ENCODE measurements at places on chromosomes 16 and 17. TPM values are rescaled to one million over a fixed set of nuclear protein-coding genes. Genes with fewer than 3 reads are reported as not detected.

The ABCA8 gene
- total RNA-seq = not detected

The RFWD3 gene
- total RNA-seq = 25.4 TPM

The HBA1 gene
- total RNA-seq = not detected

The GPR179 gene
- 0.04 TPM for total RNA-seq

The OSBPL7 gene
- 21.9 TPM for total RNA-seq

The ARMC7 gene
- total RNA-seq = 6.1 TPM

The CD7 gene
- not detected for total RNA-seq

The DNASE1L2 gene
- total RNA-seq = 5.2 TPM

The ST6GALNAC1 gene
- total RNA-seq = not detected

The LAT gene
- total RNA-seq = 8.6 TPM

The NDRG4 gene
- 11.9 TPM for total RNA-seq

DNA sequence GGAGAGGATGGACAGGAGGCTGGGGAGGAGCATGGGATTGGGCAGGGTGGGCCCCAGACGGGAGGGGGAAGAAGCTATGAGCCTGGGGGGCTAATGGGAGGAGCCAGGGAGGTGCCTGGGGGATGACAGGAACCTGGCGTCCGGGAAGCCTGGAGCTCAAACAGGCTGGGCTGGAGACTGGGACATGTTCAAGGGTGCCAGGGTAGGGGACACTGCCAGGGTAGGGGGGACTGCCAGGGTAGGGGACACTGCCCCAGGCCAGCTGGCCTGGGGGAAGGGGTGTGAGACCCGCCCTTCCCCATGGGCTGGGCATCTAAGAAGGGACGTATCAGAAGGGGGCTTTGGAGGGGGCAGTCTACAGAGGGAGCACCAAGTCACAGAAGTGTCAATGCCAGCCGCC, 7.0 kb upstream of the FAM83G start:
- H3K27me3 ChIP-seq = no peaks in the 10 kb centered on the region
- H3K4me1 ChIP-seq = no peaks in the 10 kb centered on the region
- no peaks in the 10 kb centered on the region for H3K36me3 ChIP-seq
- no peak overlapping the region for H3K27ac ChIP-seq
- no peak overlapping the region for H3K4me3 ChIP-seq
- no peak for DNase-seq

GRCh38 chr16:48128769-48129168, 27.0 kb downstream of the ABCC12 start:
- no peak overlapping the region for H3K4me3 ChIP-seq
- H3K36me3 ChIP-seq = no peaks in the 10 kb centered on the region
- peaks cover 24% of the 10 kb centered on the region for H3K4me1 ChIP-seq
- H3K27me3 ChIP-seq = no peaks in the 10 kb centered on the region

DNA sequence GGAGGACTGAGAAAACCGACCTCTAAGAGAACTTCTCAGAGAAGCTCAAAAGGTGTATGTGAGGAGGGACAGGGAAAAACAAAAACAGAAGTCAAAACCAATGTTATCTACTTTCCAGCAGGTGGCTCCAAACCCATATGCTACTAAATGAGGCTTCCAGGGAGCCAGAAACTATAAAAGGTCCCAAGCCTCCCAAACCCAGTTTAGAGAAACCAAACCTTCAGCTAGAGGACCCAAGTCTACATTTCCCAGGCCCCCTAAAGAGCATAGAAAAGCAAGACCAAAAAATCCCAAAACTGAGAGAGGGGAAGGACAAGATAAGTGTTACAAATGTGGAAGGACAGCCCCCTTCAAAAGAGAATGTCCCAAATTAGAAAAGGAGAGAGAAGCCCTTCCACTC, 3.7 kb downstream of the HPR start:
- no peak overlapping the region for H3K4me3 ChIP-seq
- H3K27me3 ChIP-seq = no peaks in the 10 kb centered on the region
- no peaks in the 10 kb centered on the region for H3K36me3 ChIP-seq

- H3K27ac ChIP-seq = no peak overlapping the region
- H3K27me3 ChIP-seq = 0 out of 2 replicates have a peak, but pooled peaks cover 3% of the 10 kb centered on the region
- peaks cover 57% of the 10 kb centered on the region for H3K4me1 ChIP-seq
- H3K36me3 ChIP-seq = no peaks in the 10 kb centered on the region
These were observed 1.2 kb downstream of the USP7 start for GRCh38 chr16:8962393-8963009.

DNA sequence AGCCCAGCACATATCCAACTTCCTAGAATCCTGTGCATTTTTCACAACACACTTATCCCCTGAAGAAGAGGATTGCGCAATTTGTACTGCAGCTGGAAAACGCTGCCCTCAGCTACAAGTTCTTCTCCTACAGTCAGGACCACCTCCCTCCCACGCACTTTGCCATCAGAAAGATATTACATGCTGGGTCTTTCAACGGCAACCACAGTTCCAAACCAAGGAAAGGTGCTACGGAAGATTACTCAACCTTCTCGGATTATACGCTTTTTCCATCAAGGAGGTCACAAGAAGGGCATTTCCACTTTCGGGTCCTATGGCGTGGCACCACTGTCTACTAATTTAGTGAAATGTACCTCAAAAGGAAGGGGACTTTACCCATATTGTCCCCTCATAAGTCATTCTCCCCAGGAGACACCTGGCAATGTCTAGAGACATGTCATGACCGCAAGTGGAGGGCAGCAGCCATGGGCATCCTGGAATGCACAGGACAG, 35.2 kb downstream of the USP7 start:
- peak overlapping the region; percentile 68 for H3K27ac ChIP-seq
- no peak for DNase-seq

DNA sequence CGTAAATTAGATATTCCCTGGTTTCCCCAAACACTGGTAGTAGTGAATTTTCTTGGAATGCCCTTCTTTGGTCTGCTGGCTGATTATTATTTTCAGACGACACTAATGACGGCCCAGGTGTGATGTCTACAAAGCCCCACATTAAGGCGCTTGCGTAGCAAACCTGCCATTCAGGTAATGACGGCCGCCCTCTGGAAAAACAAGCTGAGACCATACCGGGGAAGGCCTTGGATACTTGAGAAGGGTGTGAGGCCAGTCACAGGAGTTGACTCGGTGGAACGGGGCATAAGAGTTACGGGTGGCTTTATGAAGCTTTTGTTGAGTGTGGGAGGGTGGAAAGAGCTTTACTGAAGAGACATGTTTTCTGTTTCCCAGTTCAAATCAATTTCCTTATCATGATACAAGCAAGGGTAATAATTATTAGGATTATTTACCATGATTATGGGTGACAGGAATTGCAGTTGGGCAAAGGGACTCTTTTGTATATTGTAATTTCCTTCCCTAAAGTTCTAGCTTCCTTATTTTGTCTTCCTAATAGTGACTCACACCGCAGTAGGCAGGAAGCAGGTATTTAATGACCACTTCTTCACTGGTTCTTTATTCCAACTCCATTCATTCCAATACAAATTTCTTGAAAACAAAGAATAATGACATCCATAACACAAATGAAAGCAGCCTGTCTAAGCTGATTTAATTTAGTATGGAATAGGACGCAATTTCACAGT, 24.8 kb downstream of the KRT23 start:
- H3K27ac ChIP-seq = no peak overlapping the region
- no peak for DNase-seq
- H3K4me1 ChIP-seq = no peaks in the 10 kb centered on the region
- H3K27me3 ChIP-seq = no peaks in the 10 kb centered on the region
- H3K36me3 ChIP-seq = no peaks in the 10 kb centered on the region

- H3K27me3 ChIP-seq = no peaks in the 10 kb centered on the region
- H3K4me3 ChIP-seq = no peak overlapping the region
- H3K4me1 ChIP-seq = no peaks in the 10 kb centered on the region
These were observed 174.0 kb downstream of the IRX3 start for GRCh38 chr16:54112451-54113206.

DNA sequence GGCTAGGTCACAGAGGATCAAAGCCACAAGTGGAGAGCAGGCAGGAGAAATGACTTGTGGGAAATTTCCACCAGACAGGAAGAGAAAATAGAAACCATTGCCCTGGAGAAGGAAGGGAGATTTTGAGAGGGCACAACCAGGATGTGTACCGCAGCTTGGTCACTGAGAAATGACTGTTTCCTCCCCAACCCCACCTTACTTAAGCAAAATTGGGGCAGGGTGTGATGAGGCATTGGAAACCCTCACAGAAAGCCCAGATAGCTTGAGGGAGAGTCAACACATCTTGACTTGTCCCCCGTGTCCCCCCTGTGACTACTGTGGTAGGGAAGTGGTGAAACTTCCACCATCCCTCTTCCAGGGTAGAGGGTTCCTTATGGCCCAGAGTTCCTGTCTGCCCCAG, 113.5 kb upstream of the FAM20A start:
- no peak for DNase-seq
- no peaks in the 10 kb centered on the region for H3K36me3 ChIP-seq
- H3K4me1 ChIP-seq = no peaks in the 10 kb centered on the region
- H3K27ac ChIP-seq = no peak overlapping the region
- H3K4me3 ChIP-seq = no peak overlapping the region
- H3K27me3 ChIP-seq = no peaks in the 10 kb centered on the region

DNA sequence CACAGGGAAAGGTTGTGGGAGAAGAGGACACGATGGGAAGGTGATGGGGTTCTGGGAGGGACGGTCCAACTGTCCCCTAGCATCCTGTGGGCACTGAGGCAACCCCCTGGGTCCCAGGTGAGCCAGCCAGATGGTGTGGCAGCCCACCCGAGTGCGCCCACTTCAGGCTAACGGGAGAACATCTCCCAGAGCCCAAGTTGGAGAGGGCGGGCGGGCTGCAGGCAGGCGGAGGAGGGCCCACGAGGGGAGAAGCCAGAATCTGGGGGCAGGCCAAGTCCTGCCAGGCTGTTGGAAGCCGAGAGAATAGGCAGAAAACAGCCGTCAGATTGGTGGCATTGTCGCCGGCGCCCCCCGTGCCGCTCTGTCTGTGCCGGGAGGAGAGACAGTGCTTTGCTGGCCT, 13.8 kb upstream of the ABCC3 start:
- no peak overlapping the region for H3K27ac ChIP-seq
- H3K36me3 ChIP-seq = no peaks in the 10 kb centered on the region
- peaks cover 3% of the 10 kb centered on the region for H3K4me1 ChIP-seq

DNA sequence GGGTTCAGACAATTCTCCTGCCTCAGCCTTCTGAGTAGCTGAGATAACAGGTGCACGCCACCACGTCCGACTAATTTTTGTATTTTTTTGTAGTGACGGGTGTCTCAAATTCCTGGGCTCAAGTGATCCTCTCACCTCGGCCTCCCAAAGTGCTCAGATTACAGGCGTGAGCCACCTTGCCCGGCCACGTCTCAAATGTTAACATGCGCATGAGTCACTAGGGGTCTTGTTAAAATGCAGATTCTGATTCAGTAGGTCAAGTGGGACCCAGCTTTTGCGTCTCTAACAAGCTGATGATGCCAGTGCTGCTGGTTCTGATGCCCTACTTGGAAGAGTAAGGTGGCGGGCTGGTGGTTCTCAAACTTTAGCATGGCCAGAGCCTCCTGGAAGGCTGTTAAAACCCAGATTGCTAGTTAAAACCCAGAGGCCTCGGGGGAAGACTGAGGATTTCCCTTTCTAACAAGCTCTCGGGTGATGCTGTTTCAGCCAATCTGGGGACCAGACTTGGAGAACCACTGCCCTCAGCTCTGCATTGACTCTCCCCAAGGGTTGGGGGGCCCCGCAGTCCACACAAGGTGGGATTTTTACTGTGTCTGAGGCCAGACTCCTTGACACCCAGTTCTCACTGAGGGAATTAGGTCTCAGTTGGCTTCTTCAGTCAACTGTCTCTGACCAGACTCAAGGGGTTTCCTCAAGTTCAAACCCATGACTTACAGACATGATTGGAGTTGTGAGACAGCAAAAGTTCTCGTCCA, 17.9 kb downstream of the SCNN1B start:
- H3K4me1 ChIP-seq = no peaks in the 10 kb centered on the region
- H3K27ac ChIP-seq = no peak overlapping the region
- no peaks in the 10 kb centered on the region for H3K27me3 ChIP-seq
- H3K4me3 ChIP-seq = no peak overlapping the region
- DNase-seq = no peak

GRCh38 chr16:47359478-47359877, 101.4 kb downstream of the ITFG1 start:
- H3K4me1 ChIP-seq = no peaks in the 10 kb centered on the region
- H3K4me3 ChIP-seq = no peak overlapping the region
- no peak overlapping the region for H3K27ac ChIP-seq
- peaks cover 21% of the 10 kb centered on the region for H3K36me3 ChIP-seq
- H3K27me3 ChIP-seq = no peaks in the 10 kb centered on the region

DNA sequence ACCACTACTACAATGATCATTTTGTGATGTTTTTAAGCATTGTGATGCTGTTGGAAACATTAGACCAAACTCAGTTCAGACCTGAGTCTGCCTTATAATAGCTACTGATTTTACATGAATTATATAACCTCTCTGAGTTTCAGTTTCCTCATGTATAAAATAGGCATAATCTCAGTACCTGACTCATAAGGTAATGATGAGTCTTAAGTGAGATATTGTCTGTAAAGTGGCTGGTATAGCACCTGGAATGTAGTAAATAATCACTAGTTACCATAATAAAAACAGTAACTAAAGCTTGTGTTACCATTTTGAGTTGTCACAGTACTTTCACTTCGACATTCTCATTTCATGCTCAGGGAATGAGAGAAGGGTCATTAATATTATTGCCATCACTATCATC, 381.5 kb upstream of the SALL1 start:
- H3K4me3 ChIP-seq = no peak overlapping the region
- no peaks in the 10 kb centered on the region for H3K4me1 ChIP-seq
- DNase-seq = no peak

GRCh38 chr17:40064971-40065768, 2.4 kb downstream of the THRA start:
- no peak overlapping the region for H3K4me3 ChIP-seq
- no peaks in the 10 kb centered on the region for H3K36me3 ChIP-seq
- peaks cover 43% of the 10 kb centered on the region for H3K4me1 ChIP-seq
- 0 out of 2 replicates have a peak, but pooled peaks cover 7% of the 10 kb centered on the region for H3K27me3 ChIP-seq

GRCh38 chr16:57882792-57883191, 80.5 kb upstream of the KIFC3 start:
- no peak overlapping the region for H3K27ac ChIP-seq
- no peak for DNase-seq
- H3K4me3 ChIP-seq = no peak overlapping the region
- H3K27me3 ChIP-seq = no peaks in the 10 kb centered on the region

DNA sequence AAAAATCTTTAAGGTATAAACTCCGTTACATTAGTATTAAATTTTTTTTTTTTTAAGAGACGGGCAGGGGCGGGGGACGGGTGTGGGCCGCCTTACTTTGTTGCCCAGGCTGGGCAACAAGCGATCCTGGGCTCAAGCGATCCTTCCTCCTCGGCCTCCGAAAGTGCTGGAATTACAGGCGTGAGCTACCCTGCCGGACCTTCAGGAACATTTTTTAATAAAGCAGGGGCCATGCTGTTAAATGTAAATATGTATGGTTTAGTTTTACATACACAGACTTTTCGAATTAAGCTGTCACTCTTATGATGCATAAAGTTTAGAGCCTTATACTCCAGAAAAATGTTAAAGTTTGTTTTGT, 2.4 kb downstream of the PPM1D start:
- H3K36me3 ChIP-seq = no peaks in the 10 kb centered on the region
- H3K4me3 ChIP-seq = peak overlapping the region; percentile 90
- peaks cover 37% of the 10 kb centered on the region for H3K4me1 ChIP-seq
- H3K27ac ChIP-seq = no peak overlapping the region
- no peak for DNase-seq

Measured in Karpas-422 (cell line).